Fibroblast of skin of right quadriceps (primary cell): ENCODE measurements at places on chromosomes 16 and 17.

- no peak for DNase-seq
Observed at GRCh38 chr17:4375039-4375748, 8.7 kb upstream of the UBE2G1 start.

DNA sequence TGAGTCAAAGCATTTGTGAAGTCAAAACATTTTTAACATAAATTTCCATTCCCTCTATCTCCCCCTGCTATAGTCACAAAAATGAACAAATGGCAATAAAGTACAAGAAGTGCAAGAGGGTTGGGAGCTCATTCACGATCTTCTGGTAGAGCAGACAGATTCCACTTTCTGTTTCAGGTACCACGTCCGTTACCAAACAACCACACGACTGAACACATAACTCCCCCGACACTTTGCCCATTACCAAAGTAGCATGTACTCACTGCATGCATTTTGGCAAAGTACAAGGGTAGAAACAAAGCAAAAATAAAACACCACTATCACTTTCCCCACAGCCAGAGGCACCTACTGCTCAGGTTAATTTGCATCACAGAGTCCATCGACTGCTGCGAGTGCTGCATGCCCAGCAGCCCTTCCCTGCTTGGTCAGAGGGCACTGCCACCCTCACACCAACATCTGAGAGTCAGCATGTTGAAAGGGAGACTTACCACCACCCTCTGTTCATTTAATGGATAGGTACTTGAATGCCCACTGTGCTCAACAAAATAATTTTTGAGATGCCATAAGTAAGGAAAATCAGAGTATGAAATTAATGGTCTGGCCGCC is 150.3 kb upstream of the AXIN2 start:
- no peak for DNase-seq

GRCh38 chr16:930511-930910 is 40.3 kb downstream of the LMF1 start:
- DNase-seq = no peak

DNA sequence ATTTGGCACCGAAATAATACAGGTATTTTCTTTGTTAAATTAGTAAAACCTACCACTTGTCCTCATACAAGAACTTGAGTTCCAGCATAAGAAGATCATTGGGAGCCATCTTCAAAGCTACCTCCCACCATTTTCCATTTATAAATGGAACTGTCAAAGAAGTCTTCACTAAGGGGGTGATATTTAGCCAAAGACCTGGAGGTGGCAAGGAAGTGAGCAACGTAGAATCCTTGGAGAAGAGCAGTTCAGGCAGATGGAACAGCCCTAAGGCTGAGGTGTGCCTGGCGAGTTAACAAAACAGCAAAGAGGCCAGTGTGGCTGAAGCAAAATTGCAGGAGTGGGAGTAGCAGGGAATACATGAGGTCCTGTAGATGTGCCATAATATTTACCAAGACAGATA is 1.8 kb downstream of the KCNJ16 start:
- no peak for DNase-seq

GRCh38 chr16:5415123-5415522 is 317.5 kb upstream of the EEF2KMT start:
- DNase-seq = no peak

DNA sequence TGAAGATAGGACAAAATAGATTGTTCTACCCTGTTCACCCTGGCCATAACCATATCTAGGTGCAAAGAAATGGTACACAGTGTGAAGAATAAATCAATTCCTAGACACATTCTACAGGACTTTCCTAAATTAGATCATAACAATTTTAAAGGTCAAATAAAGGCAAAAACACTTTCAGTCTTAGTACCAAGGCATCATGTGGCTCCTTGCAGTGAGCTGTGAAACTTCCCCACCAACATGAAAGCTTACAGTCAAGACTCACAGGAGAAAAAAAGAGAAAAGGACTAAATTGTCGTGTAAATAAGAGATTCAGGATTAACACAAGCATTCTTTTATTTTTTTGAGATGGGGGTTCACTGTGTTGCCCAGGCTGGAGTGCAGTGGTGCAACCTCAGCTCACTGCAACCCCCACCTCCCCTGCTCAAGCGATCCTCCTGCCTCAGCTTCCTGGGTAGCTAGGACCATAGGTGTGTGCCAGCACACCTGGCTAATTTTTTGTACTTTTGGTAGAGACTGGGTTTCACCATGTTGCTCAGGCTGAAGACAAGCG is 14.2 kb downstream of the NSMCE1 start:
- no peak for DNase-seq

- no peak for DNase-seq
Observed at GRCh38 chr16:73209190-73209589, 161.3 kb upstream of the ZFHX3 start.

DNA sequence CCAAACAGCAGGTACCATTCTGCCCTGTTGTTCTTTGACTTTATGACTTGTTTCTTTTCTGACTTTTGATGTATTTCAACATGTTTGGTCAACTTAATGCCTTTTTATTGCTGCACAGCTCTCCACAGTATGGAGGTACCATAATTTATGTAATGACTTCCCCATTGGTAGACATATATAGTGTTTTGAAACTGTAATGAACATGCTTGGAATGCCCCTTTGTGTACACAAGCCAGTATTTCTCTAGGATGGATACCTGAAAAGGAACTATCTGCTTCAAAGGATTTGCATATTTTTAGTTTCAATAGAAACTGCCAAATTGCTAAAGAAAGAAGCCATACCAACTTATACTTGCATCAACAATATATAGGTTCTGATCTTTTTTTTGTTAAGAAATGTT is 66.1 kb downstream of the NOG start:
- no peak for DNase-seq
